ENCODE measurements at places on chromosomes 1 and 21.

GRCh38 chr21:41439248-41439647 lies 13.2 kb downstream of the MX1 start:
- DNase-seq: no peak

DNA sequence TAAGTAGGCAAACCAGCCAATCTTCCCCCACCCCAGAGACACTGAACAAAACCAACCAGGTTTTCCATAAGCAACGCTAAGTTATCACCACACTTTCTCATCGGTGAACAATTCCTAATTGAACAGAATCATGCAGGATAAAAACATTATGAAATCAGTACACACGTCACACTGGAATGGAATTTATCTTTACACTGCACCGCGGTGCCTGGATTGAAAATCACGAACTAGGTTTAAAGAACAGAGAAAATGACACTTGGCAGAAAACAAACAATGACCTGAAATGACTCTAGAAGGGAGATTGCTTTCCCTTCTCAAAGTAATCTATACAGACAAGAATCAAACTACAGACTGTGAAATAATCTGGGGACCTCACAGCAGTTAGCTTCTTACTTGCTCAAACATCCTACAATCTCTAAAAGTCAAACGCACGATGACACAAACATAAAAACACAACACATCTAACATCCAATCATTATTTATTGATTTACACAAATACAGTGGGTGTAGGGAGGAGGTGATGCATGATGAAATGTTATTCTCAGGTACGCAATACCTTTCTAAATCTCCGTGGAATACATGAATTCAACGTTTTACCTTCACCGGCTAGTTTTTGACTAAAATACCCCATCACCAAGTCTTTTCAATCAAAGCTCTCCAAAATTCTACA lies 1.9 kb downstream of the EIF4G3 start:
- DNase-seq: no peak

- no peak for DNase-seq
Measured at GRCh38 chr21:38351961-38352521, 95.2 kb downstream of the KCNJ15 start.

GRCh38 chr1:45846931-45847330 lies 43.5 kb downstream of the MAST2 start:
- DNase-seq: no peak

GRCh38 chr1:9844106-9844505 lies 20.3 kb upstream of the CLSTN1 start:
- peak; percentile 84 for DNase-seq

All from Ammon's horn (tissue), 1 donor.